Uterine smooth muscle cell (primary cell): ENCODE measurements at places on chromosomes 4 and X. TPM values are rescaled to one million over a fixed set of nuclear protein-coding genes. Genes with fewer than 3 reads are reported as not detected.

The CENPU gene
- 12.5 and 26.1 TPM in 2 replicates for total RNA-seq

The LGI2 gene
- total RNA-seq: 0.12 and 0.22 TPM in 2 replicates

The SYNPO2 gene
- 7.0 and 20.4 TPM in 2 replicates for total RNA-seq

The MAGEA3 gene
- total RNA-seq: not detected in 2 replicates

The USP38 gene
- 23.0 and 23.2 TPM in 2 replicates for total RNA-seq

The TMSB15A gene
- 3.2 and 8.7 TPM in 2 replicates for total RNA-seq

The HPGDS gene
- not detected in 2 replicates for total RNA-seq

The NPFFR2 gene
- not detected in 2 replicates for total RNA-seq

The TLL1 gene
- under 0.01 and 0.12 TPM in 2 replicates for total RNA-seq

The LRP2BP gene
- 0.37 and 0.44 TPM in 2 replicates for total RNA-seq

The DCAF8L2 gene
- total RNA-seq: not detected in 2 replicates

The PAGE5 gene
- total RNA-seq: not detected in 2 replicates

The SPANXD gene
- not detected in 2 replicates for total RNA-seq

The PDHA1 gene
- total RNA-seq: 81.0 and 90.2 TPM in 2 replicates

The SPANXA2 gene
- total RNA-seq: not detected in 2 replicates

The ODAPH gene
- total RNA-seq: not detected in 2 replicates

The TCP11X2 gene
- not detected in 2 replicates for total RNA-seq

The CNKSR2 gene
- 1.1 and 2.4 TPM in 2 replicates for total RNA-seq

The SOX3 gene
- total RNA-seq: not detected in 2 replicates

The ANK2 gene
- total RNA-seq: 66.1 and 90.4 TPM in 2 replicates

The XPNPEP2 gene
- total RNA-seq: 0.11 and 0.25 TPM in 2 replicates

The SPANXN4 gene
- total RNA-seq: not detected in 2 replicates

The OTC gene
- total RNA-seq: not detected in 2 replicates

The PWWP3B gene
- total RNA-seq: 13.3 and 35.0 TPM in 2 replicates

The MND1 gene
- total RNA-seq: 8.4 and 19.5 TPM in 2 replicates
